IPS DF 6.9 (cell line): ENCODE measurements at places on chromosomes 4 and X.
A peak's percentile ranks its signal among the peaks of the same experiment; 100 is the strongest.

GRCh38 chrX:57380026-57380796, 93.7 kb downstream of the FAAH2 start:
- DNase-seq: no peak

GRCh38 chr4:76407440-76408119, 13.4 kb downstream of the CCDC158 start:
- no peak for DNase-seq

GRCh38 chrX:44843318-44843702, 511 bp upstream of the DUSP21 start:
- DNase-seq: no peak

DNA sequence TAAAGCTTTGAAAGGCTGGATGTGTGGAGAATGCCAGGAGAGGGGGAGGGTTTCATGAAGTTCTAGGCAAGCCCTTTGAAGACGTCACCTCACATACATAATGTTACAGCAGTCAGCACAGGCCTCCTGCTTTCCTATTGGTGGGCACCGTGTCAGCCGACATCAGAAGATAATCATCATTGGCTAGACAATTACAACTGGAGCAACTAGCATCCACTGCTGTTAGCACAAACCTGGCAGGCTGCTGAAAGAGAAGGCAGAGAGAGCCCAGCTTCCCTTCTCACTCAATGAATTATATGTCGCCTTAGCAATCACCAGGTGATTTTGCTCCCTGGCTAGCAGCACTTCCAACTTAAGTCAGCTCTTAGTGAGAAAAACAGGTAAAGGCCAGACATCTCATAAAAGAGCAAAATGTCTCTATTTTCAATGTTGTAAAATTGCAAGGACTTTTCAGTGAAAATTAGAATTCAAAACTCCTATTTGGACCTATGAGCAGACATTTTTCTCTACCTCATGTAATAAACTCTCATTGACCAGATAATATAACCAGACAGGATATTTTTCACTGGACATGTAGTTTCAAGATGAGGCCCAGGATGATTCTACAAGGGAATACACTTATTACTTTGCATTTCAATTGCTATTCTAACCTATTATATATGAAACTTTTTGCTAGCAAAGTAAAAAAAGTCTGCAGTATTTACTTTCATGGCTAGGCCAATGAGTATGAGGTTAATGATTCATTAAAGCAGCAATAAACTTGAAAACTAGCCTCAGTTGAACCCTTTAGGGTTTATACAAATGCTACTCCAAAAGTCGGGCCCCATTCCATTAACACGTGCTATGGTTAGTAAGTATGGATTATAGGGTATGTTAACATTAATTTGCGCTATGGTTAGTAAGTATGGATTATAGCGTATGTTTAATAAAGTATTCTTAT, 4.3 kb downstream of the ELOVL6 start:
- peak; percentile 84 for DNase-seq

DNA sequence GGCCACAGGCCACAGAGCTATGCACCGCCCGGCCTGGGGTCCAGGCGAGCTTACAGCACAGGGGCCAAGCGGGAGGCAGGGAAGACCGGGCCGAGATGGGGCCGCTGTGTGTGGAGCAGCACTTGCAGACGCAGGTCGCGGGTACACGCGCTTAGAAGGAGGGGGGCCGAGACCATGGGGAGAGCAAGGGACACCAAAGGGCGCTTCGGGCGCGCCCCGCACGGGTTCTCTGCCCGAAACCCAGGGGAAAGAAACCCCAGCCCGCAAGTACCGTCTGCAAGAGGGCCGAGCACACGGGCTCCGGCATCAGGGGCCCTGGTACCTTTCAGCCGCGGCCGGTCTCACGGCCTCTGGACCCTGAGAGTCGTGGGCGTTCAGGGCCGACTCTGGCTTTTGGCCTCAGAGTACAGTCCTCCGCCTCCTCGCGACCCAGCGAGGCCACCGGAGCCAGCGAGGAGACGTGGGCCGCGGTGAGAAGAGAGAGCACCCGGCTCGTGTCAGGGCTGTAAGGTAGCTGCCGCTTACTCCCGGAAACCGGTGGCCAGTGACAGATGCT, 342 bp downstream of the EOLA2 start:
- no peak for DNase-seq

- no peak for DNase-seq
These were observed 1.2 kb upstream of the TMEM144 start for GRCh38 chr4:158208963-158209640.

GRCh38 chrX:35016051-35016450, 73.5 kb downstream of the FAM47B start:
- DNase-seq: no peak

GRCh38 chrX:42944381-42944998, 166.5 kb upstream of the PPP1R2C start:
- no peak for DNase-seq

DNA sequence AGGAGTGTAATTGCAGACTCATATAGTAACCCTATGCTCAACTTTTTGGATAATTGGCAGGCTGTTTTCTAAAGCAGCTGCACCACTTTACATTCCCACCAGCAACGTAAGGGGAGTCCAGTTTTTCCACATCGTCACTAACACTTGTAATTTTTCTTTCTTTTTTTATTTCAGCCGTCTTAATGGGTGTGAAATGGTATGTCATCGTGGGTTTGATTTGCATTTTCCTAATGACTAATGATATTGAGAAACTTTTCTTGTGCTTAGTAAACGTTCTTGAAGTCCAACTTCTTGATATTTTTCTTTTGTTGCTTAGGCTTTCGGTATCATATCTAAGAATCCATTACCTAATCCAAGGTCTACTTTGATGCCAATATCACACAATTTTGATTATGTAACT, 95.3 kb upstream of the IL1RAPL1 start:
- DNase-seq: no peak

DNA sequence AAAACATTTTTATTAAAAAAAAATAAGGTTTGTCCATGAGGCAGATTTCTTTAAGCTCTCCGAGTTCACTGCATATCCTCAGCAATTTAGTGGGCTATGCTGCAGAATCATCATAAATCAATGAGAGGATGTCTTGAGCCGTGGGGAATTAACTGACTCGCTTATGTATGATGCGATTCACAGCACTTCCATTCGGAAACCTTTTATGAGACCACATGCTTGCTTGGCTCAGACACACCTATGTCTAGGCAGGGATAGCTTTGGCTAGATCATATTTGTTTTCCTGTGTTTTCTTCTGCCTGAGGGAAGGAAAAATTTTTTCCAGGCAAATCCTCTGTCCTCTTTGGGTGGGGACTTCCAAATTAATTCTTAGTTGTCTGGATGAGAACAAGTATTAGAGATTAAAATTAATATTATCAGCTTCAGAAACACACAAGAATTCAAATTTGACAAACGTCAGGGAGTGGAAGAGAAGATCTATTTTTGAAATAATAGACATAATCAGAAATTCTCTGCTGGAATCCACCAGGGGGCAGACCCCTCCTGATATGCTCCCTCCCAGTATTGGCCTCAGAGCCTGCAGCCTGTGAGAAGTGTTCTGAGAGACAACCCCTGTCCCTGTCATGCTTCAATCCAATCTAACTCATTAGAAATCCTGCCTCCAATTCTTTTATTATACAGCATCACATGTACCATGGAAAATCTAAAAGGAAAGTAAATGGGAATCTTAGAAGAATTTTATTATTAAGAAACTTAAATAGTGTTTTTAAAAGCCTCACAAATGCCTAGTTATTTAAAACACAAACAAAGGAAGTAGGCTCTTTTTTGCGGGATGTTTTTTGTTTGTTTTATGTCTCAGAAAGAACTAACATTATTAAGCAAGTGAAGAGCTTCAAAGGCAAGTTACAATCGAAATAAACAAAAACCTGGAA, 345.1 kb upstream of the TACR3 start:
- peak; percentile 39 for DNase-seq

DNA sequence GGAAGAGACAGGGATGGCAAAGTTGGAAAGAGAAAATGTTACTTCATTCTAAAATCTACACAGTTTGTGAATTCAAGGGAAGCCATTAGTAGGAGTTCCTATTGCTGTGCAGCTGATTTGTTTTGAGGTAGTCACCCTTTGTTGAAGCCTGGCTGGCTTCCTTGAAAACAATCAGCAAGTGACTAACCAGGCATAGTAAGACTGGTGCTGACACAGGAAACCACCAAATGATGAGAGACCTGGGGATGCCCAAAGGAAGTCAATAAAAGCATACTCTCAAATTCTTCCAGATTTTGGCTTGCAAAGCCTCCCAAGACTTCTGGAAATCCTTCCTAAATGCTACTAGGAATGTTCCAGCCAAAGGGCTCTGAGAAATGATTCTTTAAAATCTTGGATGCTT, 23.9 kb upstream of the PRDM8 start:
- no peak for DNase-seq

DNA sequence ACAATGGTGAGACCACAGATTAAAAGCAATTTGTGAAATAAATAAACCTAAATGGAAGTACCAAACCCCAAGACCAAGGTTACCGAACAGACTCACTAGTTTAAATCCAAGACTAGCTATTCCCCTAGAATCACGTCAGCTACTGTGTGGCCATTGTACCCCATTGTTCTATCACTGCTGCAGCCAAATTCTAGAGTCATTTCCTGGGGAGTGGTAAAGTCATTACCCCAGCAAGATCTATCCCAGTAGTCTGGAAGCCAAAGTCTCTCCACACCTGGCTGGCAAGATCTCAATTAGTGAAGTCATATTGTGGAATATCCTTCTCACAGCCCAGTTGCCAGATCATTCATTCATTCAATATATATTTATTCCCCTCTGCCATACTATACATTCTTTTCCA, 67.5 kb downstream of the PHOX2B start:
- DNase-seq: no peak

DNA sequence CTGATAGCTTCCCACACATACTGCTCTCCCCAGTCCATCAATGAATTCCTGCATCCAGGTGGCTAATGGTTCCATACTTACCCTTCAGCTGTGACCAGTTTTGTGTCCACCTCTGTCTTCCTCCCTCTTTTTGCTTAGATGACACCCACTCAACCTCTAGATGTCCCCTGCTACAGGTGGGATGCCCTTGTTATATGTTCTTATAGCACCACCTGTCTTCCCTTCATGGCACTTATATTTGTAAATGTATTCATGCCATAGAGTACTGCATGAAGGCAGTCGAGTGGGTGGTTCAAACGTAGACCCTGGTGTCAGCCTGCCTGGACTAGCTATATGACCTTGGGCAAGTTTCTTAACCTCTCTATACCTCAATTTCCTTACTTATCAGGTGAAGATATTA, 6.5 kb upstream of the USP46 start:
- no peak for DNase-seq

DNA sequence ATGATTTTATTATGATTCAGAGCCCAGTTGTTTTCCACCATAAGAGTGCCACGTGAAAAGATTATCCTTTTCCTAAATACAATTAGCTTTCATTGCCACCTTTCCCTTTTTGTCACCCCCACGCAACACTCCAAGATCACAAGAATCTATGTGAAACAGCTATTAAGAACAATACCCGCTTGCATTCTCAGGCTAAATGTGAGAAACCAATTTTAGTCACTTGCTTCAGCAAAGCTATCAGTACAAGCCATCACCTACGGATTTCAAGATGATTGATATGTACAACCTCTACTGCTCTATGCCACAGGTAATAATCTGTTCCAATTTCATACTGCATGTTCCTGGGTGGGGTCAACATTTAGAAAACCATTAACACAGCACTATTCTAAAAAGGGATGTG, 2.5 kb downstream of the ATP11C start:
- DNase-seq: no peak

DNA sequence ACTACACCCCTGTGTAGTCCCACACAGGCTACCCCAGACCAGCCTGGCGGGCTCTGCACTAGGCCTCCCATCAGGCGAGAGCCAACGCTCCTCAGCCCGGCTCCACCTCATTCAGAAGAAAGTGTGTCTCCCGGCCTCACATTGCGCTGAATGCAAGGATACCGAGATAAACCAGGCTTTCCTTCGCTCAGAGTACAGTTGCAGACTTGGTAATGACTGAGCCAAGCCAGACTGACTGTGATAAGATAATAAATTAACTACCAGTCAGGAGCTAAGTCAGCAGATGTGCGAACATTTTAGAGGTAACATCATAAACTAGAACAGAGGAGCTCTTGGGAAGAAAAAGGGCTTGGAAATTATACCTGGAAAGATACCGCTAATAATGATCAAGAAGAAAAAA, 397.6 kb downstream of the TRIML1 start:
- no peak for DNase-seq

DNA sequence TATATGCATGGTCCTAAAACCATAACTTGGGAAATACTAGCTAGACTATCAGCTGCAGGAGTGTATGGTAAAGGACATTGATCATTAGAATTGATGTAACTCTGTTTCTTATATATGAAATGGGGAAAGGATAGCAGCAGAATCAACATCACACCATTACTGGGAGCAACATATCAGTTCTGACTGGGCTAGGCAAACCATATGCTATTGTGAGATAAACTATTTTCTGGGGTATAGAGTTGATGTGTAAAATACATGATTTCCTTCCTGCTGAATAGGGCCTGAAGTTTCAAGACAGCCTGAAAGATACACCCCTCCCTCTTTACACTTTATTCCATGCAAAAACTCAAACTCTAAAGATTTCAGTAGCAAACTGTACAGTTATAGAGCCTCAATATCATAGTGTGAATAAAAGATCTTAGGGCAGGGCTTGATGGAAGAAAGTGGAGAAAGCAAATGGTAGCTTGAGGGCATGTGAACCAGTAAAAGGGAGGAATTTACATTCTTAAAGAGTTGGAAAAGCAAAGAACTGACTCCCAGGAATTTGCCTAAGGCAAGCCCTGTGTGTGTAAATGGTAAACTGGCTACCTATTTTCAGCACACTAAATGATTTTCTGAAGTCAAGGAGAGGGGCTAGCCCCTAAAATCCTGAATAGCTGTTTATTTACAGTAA, 404.1 kb downstream of the MAPK10 start:
- no peak for DNase-seq
